ENCODE measurements at places on chromosomes 2 and 18. TPM values are rescaled to one million over a fixed set of nuclear protein-coding genes. Genes with fewer than 3 reads are reported as not detected.

GRCh38 chr2:44515416-44515815 lies 153.7 kb downstream of the CAMKMT start:
- no peak overlapping the region for H3K4me3 ChIP-seq
- no peaks in the 10 kb centered on the region for H3K27me3 ChIP-seq
- H3K36me3 ChIP-seq: no peaks in the 10 kb centered on the region
- H3K4me1 ChIP-seq: peaks cover 14% of the 10 kb centered on the region

- H3K36me3 ChIP-seq: no peaks in the 10 kb centered on the region
- H3K4me1 ChIP-seq: no peaks in the 10 kb centered on the region
- H3K27ac ChIP-seq: no peak overlapping the region
- no peak for DNase-seq
- no peaks in the 10 kb centered on the region for H3K27me3 ChIP-seq
Observed at GRCh38 chr2:33375054-33375453, 101.4 kb upstream of the RASGRP3 start.

GRCh38 chr2:85076618-85077274 lies 56.4 kb upstream of the TCF7L1 start:
- H3K27me3 ChIP-seq: peaks cover 9% of the 10 kb centered on the region
- no peak overlapping the region for H3K4me3 ChIP-seq
- H3K36me3 ChIP-seq: no peaks in the 10 kb centered on the region

DNA sequence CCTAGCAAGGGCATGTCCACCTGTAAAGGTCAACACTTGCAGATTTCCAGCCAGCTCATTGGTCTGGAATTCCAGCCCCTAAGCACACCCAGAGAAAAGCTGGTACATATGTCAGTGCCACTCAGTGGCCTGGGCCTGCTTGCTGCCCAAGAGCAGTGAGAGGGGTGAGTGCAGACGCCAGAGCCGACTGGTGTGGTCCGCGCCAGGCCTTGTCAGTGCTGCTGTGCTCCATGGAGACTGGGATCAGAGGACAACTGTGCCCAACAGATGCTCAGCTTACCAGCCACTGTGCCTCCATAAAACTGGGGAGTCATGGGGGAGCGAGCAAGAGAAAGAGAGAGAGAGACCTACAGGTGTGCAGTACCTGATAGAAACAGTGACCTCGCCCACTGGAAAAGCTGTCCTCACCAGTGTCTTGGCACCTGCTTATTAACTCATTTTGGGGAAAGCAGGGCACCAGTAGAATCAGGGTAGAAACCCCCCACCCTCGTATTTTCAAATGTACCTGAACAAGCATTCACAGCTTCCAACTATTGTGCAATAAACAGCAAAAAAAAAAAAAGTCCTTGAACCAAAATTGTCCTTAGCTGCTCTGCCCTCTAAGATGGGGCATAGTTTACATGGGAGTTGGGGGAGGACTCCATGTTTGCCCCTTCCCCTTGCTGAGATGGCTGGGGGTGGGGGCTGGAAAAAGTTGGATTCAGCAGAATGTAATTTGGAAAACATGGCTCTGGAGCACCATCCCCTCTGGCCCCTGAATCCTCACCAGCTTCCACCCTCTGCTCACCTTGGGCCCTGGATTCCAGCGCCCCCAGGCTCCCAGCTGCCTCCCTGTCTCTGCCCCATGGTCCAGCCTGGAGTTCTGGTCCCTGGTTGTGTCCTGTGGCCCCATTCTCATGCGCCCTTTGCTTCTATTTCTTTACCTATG lies 1.4 kb upstream of the SP140L start:
- peaks cover 47% of the 10 kb centered on the region for H3K4me1 ChIP-seq
- H3K27me3 ChIP-seq: no peaks in the 10 kb centered on the region
- peaks cover 38% of the 10 kb centered on the region for H3K36me3 ChIP-seq
- no peak for DNase-seq
- peak overlapping the region; percentile 89 for H3K4me3 ChIP-seq

GRCh38 chr2:47048801-47049480 lies 106.2 kb downstream of the STPG4 start:
- H3K4me1 ChIP-seq: peaks cover 10% of the 10 kb centered on the region
- peaks cover 14% of the 10 kb centered on the region for H3K36me3 ChIP-seq
- no peak for DNase-seq
- H3K27ac ChIP-seq: no peak overlapping the region

The FAM124B gene
- total RNA-seq: not detected

The UGT1A6 gene
- 116 TPM for total RNA-seq

The HOXD12 gene
- not detected for total RNA-seq

DNA sequence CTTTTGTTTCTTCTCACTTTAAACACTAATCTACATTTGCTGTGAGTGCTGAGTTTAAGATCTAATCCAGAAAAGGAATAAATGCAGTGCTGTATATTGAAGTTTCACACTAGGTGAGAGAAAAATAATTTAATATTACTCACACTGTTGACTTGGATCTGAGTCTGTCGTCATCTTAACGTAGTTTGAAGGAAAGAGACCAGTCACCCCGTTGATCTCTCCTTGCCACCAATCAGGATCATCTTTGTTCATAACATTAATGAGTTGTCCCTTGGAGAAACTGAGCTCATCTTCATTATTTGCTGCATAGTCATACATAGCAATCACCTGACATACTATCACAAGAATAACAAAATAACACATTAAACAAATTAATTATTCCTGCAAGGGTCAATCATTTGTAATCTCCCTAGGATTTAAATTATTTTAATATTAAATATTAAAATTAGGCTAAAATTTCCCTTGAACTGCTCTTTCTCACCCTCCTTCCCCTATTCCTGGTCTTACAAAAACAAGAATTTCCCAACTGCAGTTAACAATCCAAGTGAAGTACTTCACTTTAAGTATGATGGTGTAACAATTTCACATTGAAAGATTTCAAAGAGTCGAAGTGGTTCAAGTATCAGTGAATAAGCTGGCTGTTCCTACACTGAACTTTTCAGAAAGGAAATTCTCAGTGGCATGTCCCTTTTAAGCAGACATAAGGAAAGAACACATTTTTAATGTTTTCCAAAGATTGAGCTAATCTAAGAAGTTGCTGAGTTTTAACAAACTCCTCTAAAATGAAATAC lies 71.3 kb downstream of the FAM228A start:
- no peaks in the 10 kb centered on the region for H3K27me3 ChIP-seq
- H3K4me3 ChIP-seq: no peak overlapping the region
- no peak overlapping the region for H3K27ac ChIP-seq
- DNase-seq: no peak

The AMER3 gene
- total RNA-seq: not detected

- DNase-seq: no peak
- no peak overlapping the region for H3K27ac ChIP-seq
- H3K4me1 ChIP-seq: no peaks in the 10 kb centered on the region
- no peak overlapping the region for H3K4me3 ChIP-seq
- no peaks in the 10 kb centered on the region for H3K36me3 ChIP-seq
- no peaks in the 10 kb centered on the region for H3K27me3 ChIP-seq
Observed at GRCh38 chr2:188623995-188624643, 332.4 kb downstream of the GULP1 start.

DNA sequence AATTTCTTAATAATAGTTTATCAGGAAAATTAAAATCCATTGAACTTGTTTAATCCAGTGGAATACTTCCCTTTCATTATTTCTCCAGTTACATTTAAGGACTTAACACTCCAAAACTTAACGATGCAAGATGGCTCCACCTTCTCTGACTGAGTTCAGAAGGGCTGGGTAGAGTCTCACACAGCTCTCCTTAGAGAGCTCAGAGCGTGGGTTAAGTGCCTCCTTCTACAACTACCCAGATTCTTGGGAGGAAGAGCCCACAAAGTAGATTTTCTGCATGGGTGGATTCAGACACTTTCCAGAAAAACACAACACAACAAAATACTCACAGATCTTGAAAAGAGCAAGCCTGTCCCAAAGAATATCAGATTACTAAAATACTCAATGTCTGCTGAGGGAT lies 130.6 kb downstream of the THADA start:
- peaks cover 5% of the 10 kb centered on the region for H3K36me3 ChIP-seq
- peaks cover 57% of the 10 kb centered on the region for H3K4me1 ChIP-seq
- no peaks in the 10 kb centered on the region for H3K27me3 ChIP-seq
- no peak overlapping the region for H3K27ac ChIP-seq
- H3K4me3 ChIP-seq: no peak overlapping the region
- no peak for DNase-seq

The DES gene
- not detected for total RNA-seq

- no peaks in the 10 kb centered on the region for H3K36me3 ChIP-seq
- no peak for DNase-seq
- H3K27me3 ChIP-seq: no peaks in the 10 kb centered on the region
- no peak overlapping the region for H3K27ac ChIP-seq
- no peak overlapping the region for H3K4me3 ChIP-seq
- H3K4me1 ChIP-seq: peaks cover 35% of the 10 kb centered on the region
Observed at GRCh38 chr18:63302636-63303405, 16.7 kb downstream of the BCL2 start.

All from Calu3 (cell line).